CD4-positive, alpha-beta T cell treated with Interleukin-10 for 1 hour (primary cell): ENCODE measurements at places on chromosomes 2 and 18.

GRCh38 chr18:51578406-51578980, 381.0 kb upstream of the MEX3C start:
- no peak for DNase-seq

DNA sequence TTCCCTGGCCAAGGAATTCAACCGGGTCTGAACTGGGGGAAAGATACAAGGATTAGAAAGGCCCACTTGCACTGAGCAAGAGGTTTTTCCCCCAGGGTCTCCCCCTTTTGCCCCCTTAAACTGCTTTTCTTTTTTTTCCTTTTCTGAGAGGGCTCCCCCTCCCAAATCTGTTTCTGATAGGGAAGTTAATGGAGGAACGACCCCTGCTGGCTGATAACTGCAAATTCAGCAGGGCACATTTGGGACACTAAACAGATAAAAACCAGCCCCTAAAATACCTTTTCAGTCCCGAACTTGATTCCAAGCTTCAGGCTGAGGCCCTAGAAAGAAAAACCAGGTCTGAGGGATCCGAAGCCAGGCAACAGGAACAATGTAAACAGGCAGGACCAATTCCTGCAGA, 1012.4 kb upstream of the CRIM1 start:
- DNase-seq = no peak

DNA sequence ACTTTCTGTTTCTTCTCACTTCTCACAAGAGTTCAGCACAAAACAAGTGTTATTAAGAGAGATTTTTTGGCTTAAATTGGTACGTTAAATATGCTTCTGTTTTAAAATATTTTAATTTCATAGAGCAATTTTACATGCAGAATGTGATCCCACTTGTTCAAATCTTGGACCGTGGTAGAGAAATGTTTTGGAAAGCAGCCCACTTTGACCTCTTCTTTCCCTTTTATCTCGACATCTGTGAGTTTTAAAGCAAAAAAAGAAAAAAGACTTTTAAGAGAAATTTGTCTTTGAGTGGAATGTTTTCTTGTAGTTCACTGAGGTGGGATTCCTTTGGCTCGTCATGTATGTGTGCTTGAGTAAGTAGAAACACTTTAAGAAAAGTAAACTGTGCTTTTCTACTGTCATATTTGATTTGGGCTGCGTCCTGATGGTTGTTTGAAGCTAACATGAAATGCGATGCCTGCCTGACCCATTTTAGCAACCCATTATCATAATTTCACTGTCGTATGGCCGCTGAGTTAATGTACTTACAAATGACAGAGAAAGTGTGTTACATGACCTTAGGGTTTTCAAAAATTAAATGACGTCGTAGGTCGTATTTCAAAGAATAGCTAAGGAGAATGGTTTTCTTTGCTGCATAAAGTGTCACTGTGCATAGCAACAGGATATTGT, 54.5 kb downstream of the TSHZ1 start:
- no peak for DNase-seq

- DNase-seq = no peak
Observed at GRCh38 chr2:63023444-63023843, 27.2 kb upstream of the OTX1 start.

GRCh38 chr2:143466391-143466790, 337.2 kb downstream of the ARHGAP15 start:
- DNase-seq = no peak

DNA sequence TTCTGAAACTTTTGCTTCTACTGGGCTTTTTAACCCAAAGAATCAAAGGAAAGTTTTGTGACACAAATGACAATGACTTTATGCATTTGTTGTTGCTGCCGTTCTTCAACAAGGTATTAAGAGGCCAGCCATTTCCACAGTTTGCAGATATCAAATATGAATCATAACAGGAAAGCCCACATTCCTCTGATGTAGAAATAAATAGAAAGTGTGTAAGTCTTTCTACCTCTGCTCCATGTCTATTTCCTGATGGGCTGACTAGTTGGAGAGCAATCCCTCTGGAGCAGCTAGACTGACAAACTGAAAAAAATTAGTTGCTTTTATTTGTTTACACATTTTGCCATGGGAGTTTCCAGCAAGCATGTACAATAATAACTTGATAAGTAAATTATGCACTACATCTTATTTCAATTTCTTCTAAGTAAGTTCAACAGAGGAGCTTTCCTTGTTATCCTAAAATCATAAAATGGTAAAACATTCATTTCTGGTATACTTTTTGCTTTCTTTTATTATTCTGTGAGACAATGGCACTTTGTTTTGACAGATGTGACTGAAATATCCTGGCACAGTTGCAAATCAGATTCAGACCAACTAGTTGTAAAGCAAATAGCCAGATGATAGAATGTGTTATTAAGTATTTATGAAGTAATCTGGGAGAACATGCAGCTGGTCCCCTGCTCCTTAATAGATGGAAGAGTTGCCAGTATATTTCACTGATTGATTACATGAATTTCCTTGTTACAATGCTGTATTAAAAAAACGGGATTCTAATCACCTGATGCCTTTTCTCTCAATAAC, 266.7 kb downstream of the METTL4 start:
- DNase-seq = no peak

GRCh38 chr2:220442012-220442411, 814.6 kb downstream of the SLC4A3 start:
- no peak for DNase-seq

DNA sequence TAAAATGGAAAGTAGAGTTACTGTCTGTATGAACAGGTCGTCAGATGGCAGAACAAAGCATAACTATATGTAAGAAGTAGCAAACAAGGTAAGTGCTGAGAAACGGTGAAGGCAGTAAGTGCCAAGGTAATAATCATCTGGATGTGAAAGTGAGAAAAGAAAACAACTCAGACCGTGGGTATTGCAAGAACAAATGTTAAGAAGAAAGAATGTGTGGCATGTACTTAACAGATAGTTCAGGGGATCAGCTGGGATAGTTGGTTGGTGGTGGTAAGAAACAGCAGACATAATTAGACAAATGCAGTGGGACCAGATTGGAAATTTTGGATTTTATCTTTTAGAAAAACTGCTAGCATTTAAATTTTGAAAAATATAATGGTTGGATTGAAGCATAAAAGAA, 375.8 kb upstream of the NXPH2 start:
- DNase-seq = no peak

DNA sequence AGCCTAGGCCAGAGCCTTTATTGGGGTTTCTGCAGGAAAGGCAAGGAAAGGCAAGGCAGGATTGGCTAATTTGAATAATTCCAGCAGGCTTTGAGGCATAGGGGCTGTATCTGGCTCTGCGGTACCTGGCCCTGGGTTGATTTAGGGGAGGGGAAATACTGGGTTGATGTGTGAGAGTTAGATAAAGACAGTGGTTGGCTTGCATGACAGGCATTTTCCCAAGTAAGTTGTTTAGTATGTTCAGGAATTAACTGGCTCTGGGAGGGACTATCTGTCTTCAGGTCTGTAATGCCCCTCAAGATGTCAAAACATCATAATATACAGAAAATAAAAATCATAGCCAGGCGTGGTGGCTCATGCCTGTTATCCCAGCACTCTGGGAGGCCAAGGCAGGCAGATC, 98.7 kb downstream of the UBR3 start:
- DNase-seq = no peak

GRCh38 chr18:48179666-48180065, 229.5 kb downstream of the ZBTB7C start:
- no peak for DNase-seq

- peak; percentile 17 for DNase-seq
Observed at GRCh38 chr18:13313006-13313686, 94.6 kb downstream of the LDLRAD4 start.

GRCh38 chr2:70691497-70692140, 76.4 kb downstream of the ADD2 start:
- no peak for DNase-seq

- no peak for DNase-seq
Observed at GRCh38 chr2:221606424-221606823, 34.3 kb upstream of the EPHA4 start.

- no peak for DNase-seq
Observed at GRCh38 chr18:48219037-48219809, 190.0 kb downstream of the ZBTB7C start.

DNA sequence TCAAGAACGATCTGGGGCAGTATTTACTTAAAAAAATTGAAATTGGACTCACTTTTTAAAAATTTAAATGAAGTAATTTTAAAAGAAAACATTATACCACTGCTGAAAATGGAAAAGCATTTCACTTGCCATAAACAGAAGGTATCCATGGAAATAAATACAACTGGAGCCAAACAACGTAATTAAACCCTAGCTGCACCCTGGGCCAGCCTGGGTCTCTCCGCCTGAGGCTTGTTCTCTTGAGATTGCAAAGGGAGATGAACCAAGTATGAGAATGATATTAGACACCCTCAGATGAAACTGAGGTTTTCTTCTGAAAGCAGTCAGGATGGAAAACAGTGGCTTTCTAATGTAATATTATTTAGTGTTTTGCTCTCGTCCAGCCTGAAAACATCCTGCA, 264.4 kb downstream of the KCNE4 start:
- DNase-seq = no peak

DNA sequence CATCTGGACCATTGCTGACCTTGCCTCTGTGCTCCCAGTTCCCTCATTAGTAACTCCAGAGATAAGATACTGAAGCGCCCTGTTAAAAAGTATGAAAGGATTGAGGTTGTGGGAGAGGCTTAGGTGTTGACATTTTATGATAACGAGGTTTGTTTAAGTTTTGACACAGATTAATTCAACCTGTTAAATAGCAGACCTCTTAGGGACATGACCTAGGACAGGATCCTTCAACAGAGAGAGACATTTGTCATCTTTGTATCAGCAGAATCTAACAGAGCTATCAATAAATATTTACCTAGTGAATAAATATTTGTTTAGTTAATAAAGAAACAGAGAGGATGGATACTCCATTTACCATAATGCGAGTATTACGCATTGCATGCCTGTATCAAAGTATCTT, 99.5 kb downstream of the DCC start:
- no peak for DNase-seq

GRCh38 chr2:126801473-126801872, 97.2 kb upstream of the TEX51 start:
- no peak for DNase-seq

DNA sequence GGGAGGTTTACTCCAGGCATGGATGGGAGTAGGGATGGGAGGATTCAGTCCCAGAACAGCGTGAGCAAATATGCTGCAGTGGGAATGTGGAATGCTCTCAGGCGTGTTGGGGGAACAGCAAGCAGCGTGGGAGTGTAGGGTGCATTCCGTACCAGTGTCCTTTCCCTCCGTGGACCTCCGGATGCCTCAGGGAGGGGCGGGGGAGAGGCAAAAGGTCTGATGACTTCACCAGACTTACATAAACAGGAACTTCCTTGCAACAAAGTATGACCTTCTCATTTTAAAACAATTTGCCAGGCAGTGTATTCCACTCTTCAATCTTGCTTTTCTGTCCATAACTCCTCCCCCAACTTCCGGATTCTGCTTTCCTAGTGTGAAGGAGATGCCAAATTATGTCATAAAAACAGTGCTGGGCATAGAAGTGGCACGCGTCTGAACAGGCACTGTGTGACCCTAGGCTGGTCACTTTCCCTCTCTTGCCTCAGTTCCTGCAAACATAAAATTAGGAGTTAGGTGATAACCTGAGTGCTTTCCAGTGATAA, 36.9 kb downstream of the RPL37A start:
- DNase-seq = no peak

- no peak for DNase-seq
Observed at GRCh38 chr2:230886671-230887071, 21.9 kb downstream of the ITM2C start.

DNA sequence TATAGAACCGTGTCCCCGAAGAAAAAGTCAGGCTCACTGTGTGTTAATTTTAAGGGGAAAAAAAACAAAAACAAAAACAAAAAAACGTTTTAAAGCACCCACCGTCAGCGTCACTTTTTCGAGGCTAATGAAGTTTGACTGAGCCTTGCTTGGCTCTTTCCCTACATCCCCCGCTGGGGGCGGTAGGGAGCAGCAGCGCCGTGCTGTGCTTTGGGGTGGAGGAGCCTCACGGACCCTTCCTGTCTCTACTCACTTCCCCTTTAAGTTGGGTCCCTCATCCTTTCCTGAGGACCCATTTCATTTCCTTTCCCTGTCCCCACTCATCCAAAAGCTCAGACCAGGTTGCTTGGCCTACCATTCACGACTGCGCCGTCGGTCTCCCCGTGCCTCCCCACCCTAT, 82.8 kb upstream of the RPL31 start:
- no peak for DNase-seq

DNA sequence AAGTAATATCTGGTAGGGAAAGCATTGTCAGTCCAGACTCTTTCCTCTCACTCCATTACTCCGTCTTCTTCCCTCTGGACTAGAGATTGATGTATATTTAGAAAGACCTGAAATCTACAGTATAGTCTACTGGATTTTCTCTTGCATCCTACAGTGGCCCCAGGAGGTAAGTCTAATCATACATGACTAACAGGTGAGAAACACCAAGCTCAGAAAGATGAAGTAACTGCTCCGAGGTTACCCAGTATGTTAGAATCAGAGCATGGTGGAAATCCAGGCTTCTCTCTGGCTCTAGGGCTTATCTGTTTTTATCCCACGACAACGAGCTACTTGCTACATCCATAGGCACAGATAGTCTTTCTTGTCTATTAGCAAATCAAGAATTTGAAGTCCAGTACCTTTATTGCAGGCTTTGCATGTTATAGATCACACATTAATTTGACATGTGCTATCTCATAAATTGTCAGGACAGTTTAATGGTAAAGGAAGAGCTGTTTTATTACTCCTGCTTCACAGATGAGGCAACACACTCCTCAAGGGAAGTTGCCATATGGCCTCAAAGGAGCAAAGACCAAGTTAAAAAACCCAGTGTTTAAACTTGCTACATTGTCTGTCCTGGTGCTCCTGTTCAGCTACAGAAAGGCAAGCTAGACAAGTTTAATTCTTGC, 484.3 kb downstream of the THSD7B start:
- DNase-seq = no peak

- DNase-seq = no peak
Observed at GRCh38 chr2:199216253-199216652, 241.5 kb downstream of the SATB2 start.

- DNase-seq = no peak
Observed at GRCh38 chr18:48375150-48375800, 33.9 kb downstream of the ZBTB7C start.

DNA sequence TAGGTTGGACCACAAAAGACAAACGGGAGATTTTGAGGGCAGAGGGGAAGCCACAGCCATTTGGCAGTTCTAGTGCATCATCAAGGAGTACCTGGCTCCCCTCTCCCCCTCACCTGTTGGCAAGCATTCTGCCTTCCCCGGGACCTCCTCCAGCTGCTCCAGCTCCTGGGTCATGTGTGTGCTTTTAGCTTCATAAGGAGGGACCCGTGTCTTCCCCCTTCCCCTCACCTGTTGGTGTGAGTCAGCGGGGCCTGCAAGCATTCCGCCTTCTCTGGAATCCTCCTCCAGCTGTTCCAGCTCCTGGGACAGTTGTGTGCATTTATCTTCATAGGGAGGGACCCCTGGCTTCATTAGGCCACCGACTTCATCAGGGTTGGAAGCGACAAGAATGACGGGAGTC, 58.8 kb downstream of the SPP2 start:
- DNase-seq = no peak

DNA sequence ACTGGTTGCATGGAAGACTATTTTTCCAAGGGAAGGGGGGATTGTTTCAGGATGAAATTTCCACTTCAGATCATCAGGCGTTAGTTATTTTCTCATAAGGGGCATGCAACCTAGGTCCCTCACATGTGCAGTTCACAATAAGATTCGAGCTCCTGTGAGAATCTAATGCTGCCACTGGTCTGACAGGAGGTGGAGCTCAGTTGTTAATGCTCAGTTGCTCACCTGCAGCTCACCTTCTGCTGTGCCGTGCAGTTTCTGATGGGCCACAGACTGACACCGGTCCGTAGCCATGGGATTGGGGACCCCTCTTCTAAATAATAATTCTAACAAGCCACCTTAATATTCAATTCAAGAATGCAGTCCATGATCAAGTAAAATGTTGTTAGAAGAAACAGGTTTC, 34.9 kb downstream of the PLCL1 start:
- DNase-seq = no peak
